Tongue (tissue), 3 donors: ENCODE measurements at places on chromosomes 4 and X. TPM values are rescaled to one million over a fixed set of nuclear protein-coding genes. Genes with fewer than 3 reads are reported as not detected.

The SSX4B gene
- not detected for total RNA-seq

The TMEM47 gene
- 108 TPM for total RNA-seq

The TRMT10A gene
- total RNA-seq = 13.5 TPM

The MAGEA9B gene
- not detected for total RNA-seq

The ETNPPL gene
- not detected for total RNA-seq

The MAPK10 gene
- 9.4 TPM for total RNA-seq

The REELD1 gene
- not detected for total RNA-seq

The MAML3 gene
- 7.0 TPM for total RNA-seq

The LNX1 gene
- total RNA-seq = 10.7 TPM

- DNase-seq = peak; percentile 44
These were observed 78.7 kb downstream of the RBM47 start for GRCh38 chr4:40550948-40551462.

GRCh38 chrX:2767631-2768455 is 16.0 kb downstream of the XG start:
- peak; percentile 60 for DNase-seq

DNA sequence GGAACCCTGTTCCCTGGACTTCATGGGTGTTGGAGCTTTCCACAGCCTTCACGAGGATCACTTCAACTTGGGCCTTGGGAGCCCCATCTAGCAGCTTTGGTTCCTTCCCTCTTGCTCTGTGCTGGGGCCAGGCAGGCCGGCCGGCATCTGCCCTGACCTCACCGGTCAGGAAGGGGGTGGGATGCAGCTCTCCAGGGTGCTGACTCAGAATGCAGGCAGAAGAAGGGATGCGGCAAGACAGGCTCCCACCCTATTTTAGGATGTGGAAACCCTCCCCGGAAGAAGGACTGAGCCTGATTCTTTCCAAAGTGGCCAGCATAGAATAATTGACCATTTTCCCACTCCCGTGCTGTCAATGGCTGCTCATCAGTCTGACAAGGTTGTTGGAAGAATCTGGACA is 47.1 kb downstream of the FHDC1 start:
- no peak for DNase-seq

DNA sequence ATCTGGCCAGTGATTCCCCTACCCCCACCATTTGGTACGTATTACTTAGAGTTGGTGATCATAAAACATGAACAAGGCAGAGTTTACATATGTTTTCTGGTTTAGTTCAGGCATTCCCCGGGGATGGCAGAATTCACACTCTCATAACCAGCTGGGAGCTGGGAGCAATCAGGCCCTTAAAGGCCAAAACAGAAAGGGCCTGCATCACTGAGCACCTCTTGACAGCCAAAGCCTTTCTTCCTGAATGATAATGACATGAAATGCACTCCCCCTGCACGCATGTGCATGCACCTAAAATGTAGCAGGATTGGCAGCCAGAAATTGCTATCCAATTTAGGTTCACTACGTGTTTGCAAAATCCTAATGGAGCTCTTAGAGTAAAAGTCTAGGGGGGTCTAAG is 235.4 kb downstream of the GPC3 start:
- DNase-seq = no peak

DNA sequence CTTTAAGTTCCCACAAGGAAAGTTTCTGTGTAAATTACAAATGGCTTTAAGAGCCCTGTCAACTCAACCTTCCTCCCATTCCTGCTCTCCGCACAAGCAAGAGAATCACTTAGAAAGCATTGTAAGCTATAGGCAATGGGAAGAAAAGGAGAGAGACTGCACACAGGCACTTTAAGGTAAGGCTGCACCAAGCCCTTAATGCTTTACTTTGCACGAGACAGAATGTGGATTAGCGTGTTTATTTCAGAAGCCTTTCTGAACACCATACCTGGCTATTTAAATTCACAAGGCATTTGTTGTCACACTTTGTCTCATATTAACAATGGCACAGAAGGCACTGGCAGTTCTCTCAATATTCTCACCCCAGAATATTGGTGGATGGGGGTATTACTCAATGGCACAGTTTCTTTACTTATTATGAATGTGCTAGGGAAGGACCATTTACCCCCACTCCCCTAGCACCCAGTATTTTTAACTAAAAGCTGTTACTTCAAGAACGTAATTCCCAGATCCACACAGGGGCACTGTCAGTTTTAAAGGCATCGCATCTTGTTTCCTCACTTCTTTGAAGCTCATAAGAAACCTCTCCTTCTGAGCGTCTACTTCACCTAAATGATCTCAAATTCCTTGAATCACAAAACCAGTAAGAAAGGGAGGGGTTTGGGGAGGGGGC is 150.0 kb downstream of the MAML3 start:
- no peak for DNase-seq

DNA sequence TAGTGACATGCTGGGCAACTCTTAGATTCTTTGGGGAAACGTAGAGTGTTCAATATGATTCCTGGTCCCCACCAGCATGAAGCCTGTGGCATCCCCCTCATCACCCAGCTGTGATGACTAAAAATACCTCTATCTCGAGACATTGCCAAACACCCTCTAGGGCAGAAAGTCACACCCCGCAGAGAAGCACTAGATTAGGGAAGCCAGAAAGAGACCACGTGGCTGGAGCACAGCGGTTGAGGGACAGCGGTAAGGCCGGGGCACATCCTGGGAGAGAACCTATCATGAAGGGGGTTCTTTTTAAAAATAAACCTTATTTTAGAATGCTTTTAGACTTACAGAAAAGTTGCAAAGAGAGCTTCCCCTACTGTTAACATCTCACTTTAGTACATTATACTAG is 11.0 kb downstream of the FAT1 start:
- no peak for DNase-seq

- DNase-seq = no peak
These were observed 5.2 kb upstream of the GK2 start for GRCh38 chr4:79413032-79413885.

DNA sequence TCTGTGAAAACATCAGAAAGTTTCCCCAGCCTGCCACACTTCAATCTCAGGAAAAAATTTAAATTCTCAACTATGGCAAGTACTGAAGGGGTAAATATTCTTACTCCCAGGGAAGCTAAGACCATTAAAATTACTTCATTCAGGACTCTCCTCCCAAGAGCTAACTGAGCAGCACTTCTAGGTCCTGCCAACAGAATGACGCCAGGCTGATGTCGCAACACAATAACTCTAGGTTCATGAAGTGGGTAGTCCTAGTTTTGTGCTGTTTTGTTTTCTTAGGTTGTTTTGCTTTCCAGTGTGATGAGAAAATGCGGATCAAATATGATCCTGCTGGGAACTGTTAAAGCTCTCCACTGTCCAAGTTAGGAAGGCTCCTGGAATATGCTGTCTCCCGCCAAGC is 180.0 kb downstream of the NKX6-1 start:
- DNase-seq = peak; percentile 49

DNA sequence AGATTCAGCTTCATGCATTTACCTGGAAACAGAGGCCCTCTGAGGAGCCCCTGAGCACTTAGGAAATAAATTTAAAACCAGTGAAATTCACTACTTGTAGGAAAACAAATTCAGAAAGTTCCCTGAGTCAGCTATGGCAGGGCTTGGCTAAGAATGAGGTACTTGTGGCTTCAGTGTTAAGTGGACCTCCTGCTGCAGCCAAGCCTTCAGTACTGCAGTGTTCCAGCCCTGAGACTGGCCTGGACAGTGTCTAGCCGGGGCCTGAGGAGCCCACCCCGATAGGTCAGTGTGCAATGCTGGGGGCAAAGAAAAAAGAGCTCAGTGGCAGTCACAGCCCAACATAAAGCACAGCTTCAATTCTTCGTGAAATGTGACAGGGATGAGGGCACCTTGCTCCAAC is 41.9 kb downstream of the F11 start:
- peak; percentile 49 for DNase-seq

DNA sequence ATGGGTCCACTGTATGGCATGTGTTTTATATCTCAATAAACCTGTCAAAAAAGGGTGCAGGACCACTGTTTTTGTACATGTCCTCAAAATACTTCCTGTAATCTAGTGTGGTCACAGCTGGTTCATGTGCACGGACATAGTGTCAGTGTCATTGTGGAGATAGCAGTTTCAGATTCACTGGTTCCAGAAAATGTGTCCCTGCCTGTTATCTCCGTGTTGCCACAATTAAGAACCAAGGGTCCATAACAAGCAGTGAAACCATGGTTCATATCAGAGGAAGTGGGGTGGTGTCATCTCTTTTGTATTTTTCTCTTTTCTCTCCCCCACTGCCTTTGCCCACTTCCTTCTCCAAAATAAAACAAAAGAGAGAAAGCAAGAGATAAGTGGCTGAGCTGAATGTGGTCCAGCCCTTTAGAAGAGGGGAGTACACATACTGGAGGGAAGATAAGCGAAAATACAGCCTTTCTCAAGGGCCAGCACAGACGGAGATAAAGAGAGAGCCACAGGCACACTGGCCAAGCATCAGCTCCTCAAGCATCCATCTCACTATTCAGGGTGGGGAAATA is 51.2 kb downstream of the TBL1X start:
- DNase-seq = no peak

- DNase-seq = no peak
These were observed 105.1 kb upstream of the ADGRL3 start for GRCh38 chr4:61094854-61095598.

DNA sequence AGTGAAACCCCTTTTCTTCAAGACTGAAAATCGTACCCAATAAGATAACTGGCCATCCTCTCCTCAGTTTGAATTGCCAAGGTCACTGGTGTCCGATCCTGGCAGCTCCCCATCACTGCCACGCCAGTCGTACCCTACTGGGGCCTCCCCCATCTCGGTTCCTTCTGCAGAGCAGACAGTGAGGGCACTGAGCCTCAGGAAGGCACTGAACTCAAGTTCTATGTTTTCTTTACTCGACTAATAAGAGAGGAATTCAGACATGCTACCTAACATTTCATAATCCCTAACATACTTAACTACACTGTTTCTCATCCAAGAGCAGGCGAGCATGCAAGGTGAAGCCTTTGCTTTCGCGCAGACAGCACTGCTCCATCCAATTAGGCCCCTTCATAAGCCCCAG is 23.4 kb downstream of the ZFYVE28 start:
- no peak for DNase-seq

GRCh38 chr4:62816566-62816965 is 1592.7 kb downstream of the TECRL start:
- no peak for DNase-seq

- DNase-seq = no peak
These were observed 125.1 kb downstream of the NSUN7 start for GRCh38 chr4:40874901-40875300.

- DNase-seq = no peak
These were observed 104.1 kb downstream of the CPEB2 start for GRCh38 chr4:15106399-15106798.

GRCh38 chrX:20352504-20352903 is 85.8 kb upstream of the RPS6KA3 start:
- DNase-seq = no peak

DNA sequence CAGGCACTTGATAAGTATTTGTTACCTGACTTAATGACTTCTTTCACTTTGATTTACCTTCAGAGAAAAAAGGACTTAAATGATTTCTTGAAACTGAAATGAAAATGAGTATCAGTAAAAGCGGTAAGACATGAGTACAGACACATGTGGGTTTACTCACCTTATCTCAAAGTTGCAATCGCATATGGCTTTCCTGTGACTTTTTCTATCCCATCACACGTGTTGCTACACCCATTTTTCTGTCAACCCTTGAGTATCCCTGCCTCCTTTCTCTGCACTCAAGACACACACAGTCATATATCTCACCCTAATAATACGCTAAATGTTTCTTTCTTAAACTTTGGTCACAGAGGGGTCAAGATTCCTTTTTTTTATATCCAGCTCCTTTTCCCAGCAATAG is 11.0 kb upstream of the ARHGEF38 start:
- no peak for DNase-seq

- peak; percentile 10 for DNase-seq
These were observed 7.0 kb downstream of the RAI2 start for GRCh38 chrX:17854069-17854468.

GRCh38 chr4:16140879-16141249 is 57.0 kb upstream of the PROM1 start:
- DNase-seq = peak; percentile 62

GRCh38 chr4:104868958-104869357 is 277.7 kb upstream of the TET2 start:
- DNase-seq = no peak

DNA sequence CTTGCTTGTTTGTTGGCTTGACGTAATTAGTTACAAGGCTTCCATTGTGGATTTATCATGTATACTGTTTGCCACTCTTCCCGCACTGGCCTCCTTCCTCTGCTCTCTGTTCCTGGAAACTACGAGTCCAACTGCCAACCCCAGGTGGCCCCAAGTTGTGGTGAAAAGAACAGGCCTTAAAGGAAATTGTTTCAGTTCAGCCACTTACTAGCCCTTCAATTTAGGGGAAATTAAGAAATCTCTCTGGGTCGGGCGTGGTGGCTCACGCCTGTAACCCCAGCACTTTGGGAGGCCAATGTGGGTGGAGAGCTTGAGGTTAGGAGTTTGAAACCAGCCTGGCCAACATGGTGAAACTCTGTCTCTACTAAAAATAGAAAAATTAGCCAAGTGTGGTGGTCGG is 28.0 kb downstream of the RBM47 start:
- no peak for DNase-seq

DNA sequence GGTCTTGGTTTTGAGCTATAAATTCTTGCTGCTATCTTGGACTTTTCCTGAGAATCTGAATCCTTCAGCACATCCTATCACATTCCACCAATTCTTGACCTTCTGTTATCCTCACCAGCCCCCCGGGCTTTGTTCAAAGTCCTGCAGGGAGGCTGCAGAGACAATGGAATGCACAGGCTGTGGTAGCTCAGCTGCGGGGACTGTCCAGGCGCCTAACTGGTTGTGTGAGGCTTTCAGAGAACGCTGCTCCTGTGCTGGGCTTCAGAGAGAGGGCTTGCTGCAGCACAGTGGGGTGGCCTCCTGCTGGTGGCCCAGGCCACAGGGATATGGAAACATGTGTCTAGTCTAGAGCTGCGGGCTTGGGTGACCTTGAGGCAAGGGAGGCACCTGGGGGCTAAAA is 196.3 kb upstream of the GATB start:
- DNase-seq = peak; percentile 24
